Smooth muscle cell of the umbilical artery (primary cell): ENCODE measurements at places on chromosomes 4 and X. TPM values are rescaled to one million over a fixed set of nuclear protein-coding genes. Genes with fewer than 3 reads are reported as not detected.

The TCEAL5 gene
- total RNA-seq, result not detected in 2 replicates

The COL4A5 gene
- total RNA-seq, result 126 and 152 TPM in 2 replicates

The FGF13 gene
- total RNA-seq, result not detected in 2 replicates

The XAGE5 gene
- not detected in 2 replicates for total RNA-seq

The DACH2 gene
- total RNA-seq, result not detected in 2 replicates

The SUPT20HL2 gene
- 0.28 TPM in 1 of 2 replicates, not detected in the other for total RNA-seq
